D721Med (cell line): ENCODE measurements at places on chromosomes 16 and 17.

GRCh38 chr17:1797323-1797722 lies 32.4 kb downstream of the SMYD4 start:
- DNase-seq = no peak

DNA sequence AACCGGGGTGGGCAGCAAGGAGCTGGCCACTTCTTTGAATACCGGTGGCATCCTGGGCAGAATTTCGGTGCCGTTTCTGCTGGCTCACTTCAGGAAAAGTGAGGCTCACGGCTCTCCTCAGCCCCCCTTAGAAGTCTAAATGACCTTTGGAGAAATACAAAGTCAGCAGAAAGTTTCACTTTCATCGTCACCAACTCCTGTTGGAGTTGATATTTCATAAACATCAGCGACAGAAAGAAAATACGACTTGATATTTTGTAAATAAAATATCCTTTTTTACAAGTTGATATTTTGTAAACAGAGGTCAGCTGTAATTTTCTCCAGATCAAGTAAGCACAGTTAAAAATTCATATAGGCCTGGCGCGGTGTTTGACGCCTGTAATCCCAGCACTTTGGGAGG lies 781 bp downstream of the ZNF75A start:
- no peak for DNase-seq

DNA sequence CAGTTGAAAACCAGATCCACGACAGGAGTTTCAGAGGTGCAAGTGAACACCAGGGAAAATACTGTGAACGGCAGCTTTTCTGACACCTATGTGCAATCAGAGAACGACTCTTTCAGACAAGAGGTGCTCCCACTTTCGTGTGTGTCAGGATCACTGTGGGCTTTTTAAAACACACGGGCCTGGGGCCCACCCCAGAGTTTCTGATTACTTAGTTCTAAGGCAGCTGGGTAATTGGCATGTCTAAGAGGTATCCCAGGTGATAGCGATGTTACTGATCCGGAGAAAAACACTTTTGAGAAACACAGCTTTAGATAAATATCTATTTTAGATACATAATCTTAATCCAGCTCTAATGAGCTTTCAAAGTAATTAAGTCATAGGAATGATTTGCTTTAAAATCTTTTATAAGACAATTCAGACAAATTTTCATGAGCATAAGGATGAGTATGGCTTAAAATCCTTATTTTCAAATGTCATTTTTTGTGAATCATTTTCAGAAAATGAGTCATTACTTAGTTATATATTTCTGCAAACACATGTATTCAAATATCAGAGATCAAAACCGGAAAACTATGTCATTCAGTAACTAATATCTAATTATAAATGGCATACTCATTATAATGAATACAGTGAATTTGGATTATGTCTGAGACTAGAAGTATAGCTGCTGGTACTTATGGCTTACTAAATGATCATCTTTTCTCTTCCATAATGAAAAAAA lies 217.9 kb upstream of the PSMD7 start:
- DNase-seq = no peak

DNA sequence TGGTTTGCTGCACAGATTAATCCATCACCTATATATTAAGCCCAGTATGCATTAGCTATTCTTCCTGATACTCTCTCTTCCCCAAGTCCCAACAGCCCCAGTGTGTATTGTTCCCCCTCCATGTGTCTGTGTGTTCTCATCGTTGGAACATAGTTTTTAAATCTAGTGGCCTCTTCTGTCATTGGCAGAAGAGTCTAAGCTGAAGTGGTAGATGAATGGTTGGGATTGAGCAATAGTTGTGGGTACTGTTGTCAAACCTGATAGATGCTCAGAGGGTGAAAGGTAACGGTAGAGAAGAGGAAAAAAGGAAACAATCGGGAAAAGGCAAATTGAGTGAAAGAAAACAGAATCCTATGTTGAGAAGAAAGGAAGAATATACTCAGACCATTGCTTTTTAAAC lies 29.9 kb downstream of the MAP3K3 start:
- no peak for DNase-seq

- DNase-seq = no peak
These were observed 67.8 kb upstream of the TBX2 start for GRCh38 chr17:61331886-61332285.

DNA sequence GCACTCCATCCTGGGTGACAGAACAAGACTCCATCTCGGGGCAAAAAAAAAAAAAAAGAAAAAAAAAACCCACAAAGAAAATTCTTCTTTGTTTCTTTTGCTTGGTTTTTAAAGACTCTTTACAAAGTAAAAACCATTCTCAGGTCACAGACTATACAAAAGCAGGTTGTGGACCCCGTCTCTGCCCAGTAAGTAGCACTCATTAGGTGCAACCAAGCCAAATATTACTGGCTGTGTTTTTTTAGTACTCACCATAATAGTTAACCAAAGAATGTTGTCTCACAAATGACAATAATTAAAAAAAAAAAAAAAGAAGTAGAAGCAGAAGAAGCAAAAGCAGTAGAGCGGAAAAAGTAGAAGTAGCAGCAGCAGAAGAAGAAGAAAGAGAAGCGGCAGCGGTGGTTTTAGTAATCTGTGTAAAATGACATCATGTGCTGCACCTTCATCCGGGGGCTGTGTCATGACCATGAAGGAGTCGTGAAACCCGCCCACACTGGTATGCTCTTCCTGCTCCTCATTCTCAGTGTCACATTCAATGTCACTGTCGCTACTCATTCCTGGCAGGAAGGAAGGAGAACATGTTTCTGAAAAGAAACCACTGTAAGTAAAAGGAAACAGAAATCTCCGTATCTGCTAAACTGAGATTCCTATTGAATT lies 105.4 kb downstream of the TRIM37 start:
- DNase-seq = no peak

DNA sequence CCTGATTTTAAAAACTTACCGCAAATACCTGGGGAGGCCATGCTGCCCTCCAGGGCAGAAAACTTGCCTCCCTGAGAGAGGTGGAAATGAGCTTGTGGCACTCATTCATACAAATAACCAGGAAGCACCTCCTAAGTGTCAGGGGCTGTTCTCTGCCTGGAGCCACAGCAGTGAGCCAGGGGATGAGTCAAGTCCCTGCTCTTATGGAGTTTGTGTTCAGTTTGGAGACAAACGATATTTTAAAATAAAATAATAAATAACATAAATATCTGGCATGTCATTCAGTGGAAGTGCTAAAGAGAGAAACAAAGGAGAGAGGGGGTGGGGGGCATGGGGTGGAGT lies 313.8 kb downstream of the C16orf95 start:
- no peak for DNase-seq

DNA sequence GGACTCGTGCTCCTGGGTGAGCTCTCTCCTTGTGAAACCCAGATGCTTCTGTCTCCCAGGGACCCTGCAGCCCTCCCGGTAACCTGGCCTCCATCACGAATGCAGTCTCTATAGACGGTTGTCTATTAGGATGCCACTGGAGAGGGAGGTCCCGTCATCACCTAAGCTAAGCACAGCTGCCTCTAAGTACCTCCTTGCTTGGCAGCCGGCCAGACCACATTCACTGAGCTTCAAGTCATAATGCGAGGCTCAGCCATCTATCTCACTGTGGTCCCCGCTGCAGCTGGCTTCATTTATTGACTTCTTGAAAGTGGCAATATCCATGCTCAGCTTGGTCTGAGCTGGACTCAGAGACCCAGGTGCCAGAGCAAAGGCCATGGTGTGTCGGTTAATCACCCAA lies 74.5 kb upstream of the HSBP1 start:
- DNase-seq = no peak

DNA sequence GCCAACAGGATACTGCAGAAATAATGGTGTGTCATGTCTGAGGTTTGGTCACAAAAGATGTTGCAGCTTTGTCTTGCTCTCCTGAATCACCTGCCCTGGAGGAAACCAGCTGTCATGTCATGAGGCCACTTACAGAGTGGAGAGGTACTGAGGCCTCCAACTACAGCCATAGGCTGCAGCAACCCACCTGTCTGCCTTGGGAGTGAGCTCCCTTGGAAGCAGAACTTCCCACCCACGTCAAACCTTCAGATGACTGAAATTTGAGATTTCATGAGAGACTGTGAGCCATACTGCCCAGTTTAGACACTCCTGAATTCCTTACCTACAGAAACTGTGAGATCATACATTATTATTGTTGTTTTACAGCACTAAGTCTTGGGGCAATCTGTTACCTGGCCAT lies 475.9 kb downstream of the HS3ST3B1 start:
- no peak for DNase-seq

DNA sequence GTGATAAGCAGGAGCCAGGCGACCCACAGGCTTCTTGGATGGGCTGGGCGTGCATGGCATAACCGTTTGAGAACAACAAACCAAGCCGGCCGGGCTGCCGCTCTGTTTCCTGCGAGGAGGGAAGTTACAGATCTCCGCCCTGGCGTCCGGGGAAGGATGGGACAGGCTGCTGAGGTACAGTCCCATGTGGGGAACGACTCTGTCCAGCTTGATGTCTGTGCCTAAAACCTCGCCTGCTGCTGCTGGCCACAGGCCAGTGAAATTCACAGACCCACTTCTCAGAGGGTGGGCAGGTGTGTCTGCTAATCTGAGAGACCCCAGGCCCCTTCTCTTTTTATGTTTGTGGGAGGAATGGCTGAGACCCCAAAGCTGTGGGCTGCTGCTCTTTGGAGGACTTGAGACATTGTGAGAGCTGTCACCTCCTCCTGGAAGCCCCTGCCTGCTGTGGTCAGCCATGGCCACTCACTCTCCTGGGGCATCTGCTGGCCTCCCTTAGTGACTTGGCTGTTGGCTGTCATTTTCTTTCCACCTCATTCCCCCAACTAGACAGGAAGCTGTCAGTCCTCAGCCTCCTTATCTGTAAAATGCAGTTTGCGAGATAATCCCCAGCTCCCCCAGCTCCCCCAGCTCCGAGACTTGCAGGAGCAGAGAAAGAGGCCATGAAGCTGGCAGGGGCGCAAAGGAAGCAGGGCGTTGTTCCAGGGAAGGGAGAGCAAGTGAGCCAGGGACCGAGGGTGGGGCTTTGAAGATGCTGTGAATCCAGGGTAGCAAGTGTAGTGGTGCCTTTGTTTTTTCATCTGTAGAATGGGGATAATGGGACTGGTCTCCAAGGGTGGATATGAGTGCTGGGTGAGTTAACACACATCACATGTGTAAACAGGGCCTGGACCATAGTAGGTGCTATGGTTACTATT lies 51.0 kb downstream of the CMIP start:
- DNase-seq = no peak

GRCh38 chr17:17698371-17698770 lies 17.1 kb downstream of the RAI1 start:
- DNase-seq = no peak

- no peak for DNase-seq
These were observed 16.6 kb upstream of the TERF2 start for GRCh38 chr16:69402439-69402838.

- DNase-seq = no peak
These were observed 13.6 kb downstream of the TMEM98 start for GRCh38 chr17:32941419-32942032.

DNA sequence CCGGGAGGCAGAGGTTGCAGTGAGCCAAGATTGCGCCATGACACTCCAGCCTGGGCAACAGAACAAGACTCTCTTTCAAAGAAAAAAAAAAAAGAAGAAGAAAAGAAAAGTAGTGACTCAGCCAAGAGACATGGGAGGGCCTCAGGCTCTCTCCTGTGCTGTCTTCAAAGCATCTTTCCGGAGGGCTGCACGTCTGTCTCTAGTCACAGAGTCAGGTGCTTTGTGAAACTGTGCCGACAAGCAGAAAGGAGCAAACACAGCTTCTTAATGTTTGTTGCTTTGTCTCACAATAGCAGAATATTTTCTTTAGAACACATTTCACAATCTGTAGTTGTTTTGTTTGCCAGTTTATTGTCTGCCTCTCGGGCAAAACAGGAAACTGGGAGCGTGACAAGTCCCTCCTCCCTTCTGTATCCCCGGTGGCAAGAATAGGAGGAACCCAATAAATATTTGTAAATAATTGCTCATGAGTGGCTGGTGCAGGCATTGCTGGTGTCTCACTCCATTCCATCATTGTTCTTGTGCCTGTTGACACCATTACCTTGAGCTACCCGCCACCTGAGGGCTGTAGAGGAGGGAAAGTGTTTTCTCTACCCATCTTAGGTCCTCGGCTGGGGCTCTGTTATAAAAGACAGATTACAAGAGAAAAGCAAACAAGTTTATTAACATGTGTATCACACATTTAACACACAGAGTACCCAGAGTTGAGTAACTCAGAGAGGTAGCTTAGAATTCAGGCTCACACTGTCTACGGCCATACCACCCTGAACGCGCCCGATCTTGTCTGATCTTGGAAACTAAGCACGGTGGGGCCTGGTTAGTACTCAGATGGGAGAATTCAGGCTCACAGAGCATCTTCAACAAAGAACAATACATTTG lies 5.5 kb downstream of the GAST start:
- no peak for DNase-seq

GRCh38 chr16:12087901-12088421 lies 111.4 kb downstream of the SNX29 start:
- DNase-seq = no peak

- DNase-seq = no peak
These were observed 7.6 kb downstream of the TBC1D16 start for GRCh38 chr17:80028030-80028429.

DNA sequence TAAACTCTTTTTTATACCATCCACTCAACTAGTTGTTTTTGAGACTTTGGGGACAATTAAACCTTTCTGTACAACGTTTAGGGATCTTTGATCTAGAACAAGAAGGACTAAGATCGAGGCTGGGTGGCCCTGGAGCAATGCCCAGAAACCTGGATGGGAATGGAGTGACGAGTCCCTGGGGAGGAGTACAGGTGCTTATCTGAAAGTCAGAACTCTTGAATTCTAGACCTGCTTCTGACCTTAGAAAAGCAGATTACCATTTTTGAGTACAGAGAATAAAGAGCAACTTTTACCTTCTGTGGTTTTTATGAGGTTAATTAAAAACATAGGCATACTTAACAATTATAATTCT lies 17.8 kb downstream of the UBE2Z start:
- no peak for DNase-seq

GRCh38 chr17:50117202-50118051 lies 12.5 kb downstream of the SAMD14 start:
- no peak for DNase-seq

DNA sequence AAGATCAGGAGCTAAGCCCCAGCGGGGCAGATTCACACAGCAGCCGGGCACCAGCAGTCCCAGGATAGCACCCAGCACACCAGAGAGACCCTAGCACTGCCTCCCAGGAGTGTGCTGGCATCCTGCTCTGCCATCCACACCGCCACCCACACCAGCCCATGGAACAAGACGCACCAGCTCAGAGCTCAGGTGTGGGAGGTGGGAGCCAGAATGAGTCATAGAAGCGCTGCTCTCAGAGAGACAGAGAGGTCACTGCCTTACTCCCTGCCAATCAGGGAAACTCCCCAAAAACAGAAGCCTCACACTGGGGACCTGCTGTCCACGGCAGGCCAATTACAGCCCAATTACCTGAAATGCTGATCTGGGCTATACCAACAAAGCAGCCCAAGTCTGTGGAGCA lies 64.9 kb downstream of the CDYL2 start:
- DNase-seq = no peak

- DNase-seq = no peak
These were observed 6.3 kb downstream of the CCDC102A start for GRCh38 chr16:57530104-57530521.

- DNase-seq = no peak
These were observed 143.3 kb downstream of the AATF start for GRCh38 chr17:37092071-37092470.

- no peak for DNase-seq
These were observed 110.5 kb downstream of the PMP22 start for GRCh38 chr17:15154618-15155017.
